ENCODE measurements at places on chromosomes 3 and 15.

DNA sequence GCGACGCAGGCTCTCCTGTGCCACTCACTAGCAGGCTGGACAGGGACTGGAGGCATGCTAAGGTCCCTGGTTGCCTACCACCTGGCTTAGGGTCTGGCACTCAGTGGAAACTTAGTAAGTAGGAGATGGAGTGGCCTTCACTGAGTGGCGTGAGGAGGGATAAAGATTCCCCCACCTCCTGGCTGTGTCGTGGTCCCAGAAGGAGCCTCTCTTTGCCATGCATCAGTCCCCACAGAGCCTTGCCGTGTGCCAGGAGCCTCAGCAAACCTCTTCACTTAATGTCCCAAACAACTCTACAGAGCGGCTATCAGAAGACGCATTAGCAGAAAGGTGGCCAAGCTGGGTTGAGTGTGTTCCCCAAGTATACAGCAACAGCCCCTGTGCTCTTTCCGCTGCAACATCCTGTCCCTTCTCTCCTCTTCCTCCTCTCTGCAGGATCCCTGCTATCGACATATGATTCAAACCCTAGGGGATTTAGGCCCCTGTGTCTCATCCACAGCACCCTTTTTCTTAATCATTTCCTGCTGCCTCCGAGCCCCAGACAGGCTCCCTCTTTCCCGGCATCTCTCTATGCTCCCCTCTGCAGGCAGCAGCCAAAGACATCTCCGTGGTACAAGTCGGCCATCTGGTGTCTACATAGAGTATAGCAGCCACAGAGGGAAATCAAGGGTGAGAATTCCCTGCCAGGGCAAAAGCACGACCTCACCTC lies 66.7 kb downstream of the SLC6A1 start:
- no peak for DNase-seq

- no peak for DNase-seq
Observed at GRCh38 chr3:168364967-168365366, 269.2 kb upstream of the GOLIM4 start.

DNA sequence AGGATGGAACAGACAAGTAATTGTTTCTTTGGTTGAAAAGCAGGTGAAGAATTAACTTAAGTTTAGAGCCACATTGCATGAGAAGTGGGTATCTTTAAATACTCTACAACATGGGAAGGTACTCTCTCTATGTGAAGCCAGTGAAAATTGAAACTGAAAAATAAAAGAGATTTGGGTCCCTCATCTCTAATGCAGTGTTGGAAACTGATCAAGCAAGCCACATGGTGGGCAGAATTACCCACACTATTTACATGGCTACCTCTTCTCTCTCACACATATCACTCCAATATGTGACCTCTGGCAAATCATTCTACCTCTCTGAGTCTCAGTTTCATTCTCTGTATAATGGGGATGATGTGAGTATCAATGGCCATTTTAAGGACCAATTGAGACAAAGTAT lies 339.0 kb downstream of the IL5RA start:
- no peak for DNase-seq

DNA sequence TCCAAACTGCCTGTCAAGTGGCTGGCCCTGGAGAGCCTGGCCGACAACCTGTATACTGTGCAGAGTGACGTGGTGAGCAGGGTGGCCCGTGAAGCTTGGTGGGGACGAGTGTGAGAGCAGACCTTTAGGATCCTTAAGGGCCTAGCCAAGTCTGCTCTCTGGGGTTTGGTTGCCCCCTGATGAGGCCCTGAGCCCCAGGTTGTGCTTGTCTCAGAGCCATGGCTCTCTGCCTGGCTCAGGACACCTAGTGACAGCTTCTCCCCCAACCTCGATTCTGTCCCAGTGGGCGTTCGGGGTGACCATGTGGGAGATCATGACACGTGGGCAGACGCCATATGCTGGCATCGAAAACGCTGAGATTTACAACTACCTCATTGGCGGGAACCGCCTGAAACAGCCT lies 14.4 kb downstream of the TYRO3 start:
- DNase-seq, result no peak

DNA sequence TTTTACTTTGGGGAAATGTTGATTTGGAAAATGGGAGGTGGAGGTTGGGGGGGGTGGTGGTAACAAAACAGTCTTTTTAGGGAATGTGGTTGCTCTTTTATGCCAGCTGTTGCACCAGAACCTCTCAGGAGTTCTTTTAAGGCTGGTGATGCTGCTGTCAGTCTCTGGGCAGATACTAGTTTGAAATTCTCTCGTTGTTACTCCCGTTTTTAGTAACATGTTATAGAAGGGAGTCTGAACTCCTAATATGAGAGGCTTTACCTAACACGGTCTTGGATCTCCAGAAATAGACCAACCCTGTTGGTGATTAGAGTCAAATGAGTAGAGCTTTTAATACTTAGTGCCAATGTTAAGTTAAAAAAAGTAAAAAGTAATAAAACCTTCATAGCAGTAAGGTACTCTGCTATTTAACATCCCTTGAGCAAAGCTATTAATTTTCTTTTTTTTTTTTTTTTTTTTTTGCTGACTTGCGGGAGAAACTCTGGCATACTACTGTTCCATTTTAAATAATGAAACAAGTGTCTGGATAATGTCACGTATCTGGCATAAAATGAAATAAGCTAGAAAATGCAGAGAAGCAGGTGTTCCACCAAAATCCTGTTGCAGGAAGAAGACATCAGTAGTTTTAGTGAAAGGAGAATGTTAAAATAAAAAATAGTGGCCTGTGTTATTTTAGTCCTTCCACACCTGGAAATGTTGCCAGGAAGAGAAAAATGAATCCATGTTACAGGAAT lies 156.7 kb downstream of the CACNA1D start:
- no peak for DNase-seq

DNA sequence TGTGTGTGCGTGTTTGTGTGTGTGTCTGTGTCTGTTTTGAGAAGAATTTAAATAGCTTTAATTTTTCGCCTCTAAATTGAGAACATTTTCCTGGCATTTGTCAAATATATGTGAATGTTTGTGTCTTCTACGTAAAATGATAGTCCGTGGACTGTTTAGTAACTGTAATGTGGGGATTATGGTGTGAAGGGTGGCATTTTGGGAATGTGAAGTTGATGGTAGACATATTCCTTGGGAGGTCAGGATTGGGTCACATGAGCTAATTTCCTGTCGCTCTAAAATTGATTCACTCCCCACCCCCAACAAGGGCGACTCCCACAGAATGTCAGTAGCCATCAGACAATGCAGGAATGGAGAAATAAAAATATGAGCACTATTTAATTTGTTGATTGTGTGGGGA lies 107.3 kb downstream of the ITPR1 start:
- DNase-seq, result no peak

DNA sequence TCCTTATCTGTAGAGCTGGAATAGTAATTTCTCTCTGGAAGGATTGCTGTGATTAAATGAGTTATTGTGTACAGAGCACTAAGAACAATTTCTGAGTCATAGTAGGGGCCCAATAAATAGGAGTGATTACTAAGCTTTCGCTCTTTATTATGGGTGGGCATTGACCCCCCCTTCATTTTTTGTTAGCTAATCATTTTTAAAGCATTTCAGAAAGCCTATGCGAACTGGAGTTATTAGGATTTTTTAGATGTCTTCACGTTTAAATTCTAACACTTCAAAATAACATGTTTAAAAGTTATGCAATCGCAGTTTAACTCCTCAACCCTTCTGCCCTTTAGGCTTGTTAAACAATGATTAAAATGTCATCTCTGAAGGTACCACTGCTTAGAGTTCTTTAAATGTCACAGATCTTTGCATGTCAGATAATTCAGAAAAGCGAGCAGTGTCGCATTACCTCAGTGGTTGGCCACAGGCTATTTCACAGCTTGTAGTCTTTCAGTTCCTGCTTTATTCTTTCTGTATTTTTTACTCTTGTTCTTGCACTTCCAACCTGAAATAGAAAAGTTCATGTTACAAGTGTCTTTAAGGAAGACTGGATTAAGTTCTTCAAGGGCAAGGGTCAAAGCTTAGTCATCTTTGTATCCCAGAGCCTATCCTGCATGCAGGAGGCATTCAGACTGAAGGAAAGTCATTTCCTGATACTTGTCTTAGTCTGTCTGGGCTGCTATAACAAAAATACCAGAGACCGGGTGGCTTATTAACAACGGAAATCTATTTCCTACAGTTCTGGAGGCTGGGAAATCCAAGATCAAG lies 102.9 kb downstream of the FNDC3B start:
- no peak for DNase-seq

DNA sequence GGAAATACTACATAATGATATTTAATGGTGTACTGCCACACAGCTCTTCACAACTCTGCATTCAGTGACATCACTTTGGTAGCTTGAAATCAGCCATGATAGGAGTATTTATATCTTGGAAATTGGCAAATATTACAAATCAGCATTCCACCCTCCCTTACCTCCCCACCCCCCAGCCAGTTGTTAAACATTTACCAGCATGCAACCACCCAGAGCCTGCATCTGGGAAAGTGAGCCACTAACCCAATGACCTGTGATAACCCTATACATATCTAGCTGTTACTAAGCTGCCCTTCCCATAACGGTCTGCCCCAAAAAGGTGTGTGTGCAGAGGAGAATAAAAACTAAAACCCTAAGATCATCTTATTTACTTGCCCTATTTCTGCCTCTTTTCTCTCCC lies 44.6 kb upstream of the SATB1 start:
- DNase-seq, result no peak

DNA sequence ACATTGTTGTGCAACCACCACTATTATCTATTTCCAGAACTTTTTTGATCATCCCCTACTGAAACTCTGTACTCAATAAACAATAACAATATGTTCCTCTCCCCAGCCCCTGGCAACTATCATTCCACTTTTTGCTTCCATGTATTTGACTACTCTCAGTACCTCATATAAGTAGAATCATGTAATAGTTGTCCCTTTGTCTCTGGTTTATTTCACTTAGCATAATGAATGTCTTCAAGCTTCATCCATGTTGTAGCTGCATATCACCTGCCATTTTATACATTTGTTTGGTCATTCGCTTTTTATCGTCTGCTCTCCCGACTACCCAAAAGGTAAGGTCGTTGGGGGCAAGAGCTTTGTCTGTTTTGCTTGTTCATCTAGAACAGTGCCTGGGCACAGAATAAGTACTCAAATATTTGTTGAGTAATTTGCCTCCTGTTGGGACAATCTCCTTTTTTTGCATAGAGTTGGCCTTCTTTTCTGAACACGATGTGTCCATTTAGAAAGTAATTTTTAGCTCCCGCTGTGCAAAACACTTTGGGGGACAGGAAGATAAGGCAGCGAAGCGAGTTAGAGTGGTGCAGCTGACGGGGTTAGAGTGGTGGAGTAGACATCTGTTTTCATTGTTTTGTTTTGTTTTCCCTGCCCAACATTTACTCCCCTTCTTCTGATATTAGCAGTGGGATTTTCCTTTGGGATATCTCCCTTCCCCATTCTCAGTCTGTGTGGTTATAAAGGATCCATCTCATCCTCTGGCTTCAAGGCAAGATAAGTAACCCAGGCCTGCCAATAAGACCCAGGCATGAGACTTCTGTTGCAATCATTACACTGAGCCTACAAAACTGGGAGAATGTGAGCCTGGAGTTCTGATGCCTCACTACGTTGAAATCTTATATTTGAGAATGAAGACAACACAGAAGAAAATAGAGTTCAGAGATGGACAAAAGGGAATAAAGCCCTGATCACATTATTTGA lies 83.4 kb upstream of the RNU6-1 start:
- DNase-seq, result no peak

- no peak for DNase-seq
Observed at GRCh38 chr15:73550190-73550589, 83.0 kb downstream of the NPTN start.

GRCh38 chr15:41254560-41254959 lies 23.5 kb downstream of the CHP1 start:
- no peak for DNase-seq

- DNase-seq, result no peak
Observed at GRCh38 chr15:96166223-96167200, 164.0 kb upstream of the NR2F2 start.

DNA sequence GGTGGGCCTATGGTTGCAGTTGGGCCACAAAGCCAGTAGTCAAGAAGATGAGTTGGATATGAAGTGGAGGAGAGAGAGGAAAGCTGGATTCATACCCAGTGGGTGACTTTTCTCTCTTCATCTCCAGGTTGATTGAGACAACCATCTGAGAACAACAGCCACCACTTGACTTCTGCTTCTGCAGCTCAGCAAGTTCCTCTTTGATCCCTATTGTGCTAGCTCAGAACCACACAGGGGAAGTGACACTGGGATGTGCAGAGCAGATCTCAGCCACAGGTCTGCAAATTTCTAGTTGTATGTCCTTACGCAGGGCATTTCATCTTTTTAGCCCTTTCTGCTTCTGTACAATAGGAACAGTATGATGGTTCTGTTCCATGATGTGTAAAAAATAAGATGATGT lies 459.2 kb upstream of the ARRDC4 start:
- DNase-seq, result no peak

DNA sequence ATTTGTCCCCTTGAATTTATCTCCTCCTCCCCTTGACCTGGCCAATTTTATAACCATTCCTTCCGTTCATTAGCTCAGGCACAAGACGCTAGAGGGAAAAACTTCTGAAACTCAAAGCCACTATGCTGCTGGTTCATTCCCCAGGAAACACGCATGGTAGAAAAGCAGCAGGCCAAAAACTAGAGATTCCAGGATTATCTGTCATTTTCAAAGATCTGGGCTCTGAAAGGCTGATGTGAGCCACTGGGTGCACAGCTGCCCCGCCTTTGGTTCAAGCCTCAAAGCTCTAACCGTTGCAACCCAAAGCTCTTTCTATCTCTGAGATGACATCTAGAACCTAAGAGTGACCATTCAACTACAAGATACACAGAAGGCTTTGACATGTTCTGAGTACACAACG lies 6.1 kb downstream of the ANP32A start:
- DNase-seq, result no peak

DNA sequence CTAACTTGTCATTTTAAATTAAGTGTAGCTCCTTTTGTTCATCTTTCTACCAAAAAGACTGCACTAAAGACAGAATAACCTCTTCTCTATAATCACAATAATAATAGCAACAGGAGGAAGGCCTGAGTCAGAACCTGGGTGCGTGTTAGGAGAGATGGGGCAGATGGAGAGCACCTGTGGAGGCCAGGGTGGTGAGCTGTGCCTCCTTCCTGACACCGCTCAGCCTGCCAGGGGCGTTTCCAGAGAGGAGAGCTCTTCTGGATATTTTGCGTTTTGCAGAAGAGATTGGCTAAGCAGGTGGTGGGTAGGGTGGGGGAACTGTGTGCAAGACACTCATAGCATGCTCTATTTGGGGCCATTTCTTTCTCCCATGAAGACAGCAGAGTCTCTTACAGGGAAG lies 83.5 kb downstream of the MEGF11 start:
- DNase-seq, result no peak

Data from GM18507 (cell line).